Muscle of leg (tissue), 16 donors: ENCODE measurements at places on chromosomes 7 and 10. TPM values are rescaled to one million over a fixed set of nuclear protein-coding genes. Genes with fewer than 3 reads are reported as not detected.

- DNase-seq: no peak
These were observed 392.2 kb upstream of the GALNT17 start for GRCh38 chr7:70739646-70740210.

DNA sequence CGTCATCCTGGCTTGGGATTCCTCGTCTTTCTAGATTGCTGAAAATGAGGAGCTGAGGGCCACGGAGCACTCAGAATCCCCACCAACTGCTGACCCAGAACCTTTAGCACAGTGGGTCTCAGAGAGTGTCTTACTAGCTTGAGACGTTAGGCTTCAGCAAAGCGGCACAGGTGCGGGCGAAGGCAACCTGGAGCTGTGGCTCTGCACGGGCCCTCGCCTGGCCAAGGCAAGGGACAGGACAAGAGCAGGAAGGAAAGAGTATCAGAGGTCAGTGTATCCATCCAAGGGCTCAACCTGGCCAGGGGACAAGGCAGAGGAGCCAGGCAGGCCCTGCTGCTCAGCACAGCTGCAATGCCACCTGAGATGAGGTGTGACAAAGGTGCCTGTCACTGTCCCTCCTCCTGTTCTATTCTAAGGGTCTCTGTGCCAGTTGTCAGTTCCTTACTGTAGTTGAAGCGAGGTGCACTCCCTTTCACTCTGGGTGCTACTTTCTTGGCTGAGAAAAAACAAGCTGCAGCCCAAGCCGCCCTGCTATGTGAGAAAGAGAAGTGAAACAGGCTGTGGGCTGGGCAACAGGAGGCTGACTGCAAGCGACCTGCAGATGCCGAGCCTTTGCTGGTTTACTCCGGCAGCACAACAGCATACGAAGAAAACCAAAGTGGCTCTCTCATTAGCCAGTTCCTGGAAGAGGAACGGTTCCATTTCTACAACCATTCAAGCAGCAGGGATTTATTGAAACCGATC, 33.3 kb upstream of the KDM7A start:
- DNase-seq: peak; percentile 73

- DNase-seq: no peak
These were observed 97.3 kb upstream of the IKZF1 start for GRCh38 chr7:50207251-50207564.

GRCh38 chr10:4068629-4069028, 283.6 kb upstream of the KLF6 start:
- DNase-seq: no peak

DNA sequence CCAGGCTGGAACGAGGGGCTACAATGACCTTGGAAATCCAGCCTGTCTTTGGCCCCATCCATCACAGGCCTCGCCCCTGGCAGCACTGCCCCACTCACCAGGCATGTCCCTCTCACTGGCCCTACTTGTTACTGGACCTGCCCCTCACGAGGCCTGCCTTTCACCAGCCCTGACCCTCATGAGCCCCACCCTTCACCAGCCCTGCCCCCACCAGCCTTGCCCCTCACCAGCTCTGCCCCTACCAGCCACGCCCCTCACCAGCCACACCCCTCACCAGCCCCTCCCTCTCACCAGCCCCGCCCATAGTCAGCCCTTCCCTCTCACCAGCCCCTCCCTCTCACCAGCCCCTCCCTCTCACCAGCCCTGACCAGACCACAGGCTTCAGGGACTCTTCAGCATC, 57.8 kb downstream of the COL26A1 start:
- DNase-seq: no peak

GRCh38 chr10:106816318-106817085, 348.0 kb downstream of the SORCS1 start:
- DNase-seq: no peak

GRCh38 chr7:39154815-39155214, 177.1 kb downstream of the POU6F2 start:
- no peak for DNase-seq

- DNase-seq: peak; percentile 31
These were observed 120.8 kb upstream of the NANOS1 start for GRCh38 chr10:118908557-118909256.

DNA sequence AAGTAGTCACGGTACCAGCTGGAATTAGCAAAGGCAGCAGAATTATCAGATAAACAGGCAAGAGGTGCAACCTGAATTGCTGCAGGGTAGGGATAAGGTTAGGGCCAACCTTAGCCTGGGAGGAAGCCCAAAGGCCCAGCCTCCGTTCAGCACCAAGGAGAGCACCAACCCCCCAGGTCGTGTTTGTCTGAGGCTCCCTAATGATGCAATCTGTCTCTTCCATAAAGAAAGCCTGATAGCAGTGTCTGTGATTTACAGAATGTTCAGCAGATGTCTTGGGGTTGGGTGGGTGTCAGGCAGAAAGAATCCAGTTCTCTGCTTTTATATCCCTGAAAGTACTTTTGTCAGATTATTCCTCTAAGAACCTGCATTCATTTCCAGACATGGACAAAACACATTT, 328.4 kb upstream of the AOAH start:
- peak; percentile 56 for DNase-seq

- DNase-seq: no peak
These were observed 114.0 kb upstream of the CNTNAP2 start for GRCh38 chr7:146002431-146003078.

DNA sequence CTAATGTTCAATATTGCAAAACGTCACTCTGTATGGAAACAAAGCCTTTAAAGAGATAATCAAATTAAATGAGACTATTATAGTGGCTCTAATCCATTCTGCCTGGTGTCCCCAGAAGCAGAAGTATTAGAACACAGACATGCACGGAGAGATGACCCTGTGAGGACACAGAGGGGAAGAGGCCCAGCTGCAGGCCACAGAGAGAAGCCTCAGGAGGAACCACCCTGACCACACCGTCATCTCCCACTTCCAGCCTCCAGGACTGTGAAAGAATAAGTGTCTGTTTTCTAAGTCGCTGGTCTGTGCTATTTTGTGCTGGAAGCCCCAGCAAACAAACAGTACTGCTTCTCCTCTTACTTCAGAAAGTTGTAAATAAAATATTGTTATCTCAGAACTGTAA, 283.5 kb upstream of the ADARB2 start:
- DNase-seq: peak; percentile 24

DNA sequence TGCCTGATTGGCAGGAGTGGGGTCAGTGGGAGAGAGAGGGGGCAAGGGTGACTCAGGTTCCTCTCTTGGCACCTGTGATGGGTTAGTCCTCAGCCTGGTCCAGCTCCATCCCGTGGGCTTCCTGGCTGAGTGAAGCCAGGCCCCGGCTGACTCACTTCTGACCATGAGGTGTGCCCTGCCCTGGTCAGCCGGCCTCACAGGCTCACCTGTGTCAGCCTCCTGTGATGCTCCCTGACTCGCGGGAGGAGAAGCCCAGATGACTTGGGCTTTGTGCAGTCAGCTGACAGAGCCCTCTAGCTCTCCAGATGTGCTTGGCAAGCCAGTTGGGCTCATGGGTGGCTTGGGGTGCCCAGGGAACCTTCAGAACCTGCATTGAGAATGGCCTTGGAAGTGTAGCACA, 16.0 kb upstream of the PPIF start:
- DNase-seq: no peak

- no peak for DNase-seq
These were observed 32.5 kb downstream of the SRRM3 start for GRCh38 chr7:76234282-76234584.

GRCh38 chr7:42023262-42023661, 213.7 kb downstream of the GLI3 start:
- peak; percentile 12 for DNase-seq

GRCh38 chr10:1215862-1216573, 159.8 kb downstream of the WDR37 start:
- DNase-seq: no peak

GRCh38 chr7:157469181-157470016, 132.6 kb downstream of the DNAJB6 start:
- no peak for DNase-seq

DNA sequence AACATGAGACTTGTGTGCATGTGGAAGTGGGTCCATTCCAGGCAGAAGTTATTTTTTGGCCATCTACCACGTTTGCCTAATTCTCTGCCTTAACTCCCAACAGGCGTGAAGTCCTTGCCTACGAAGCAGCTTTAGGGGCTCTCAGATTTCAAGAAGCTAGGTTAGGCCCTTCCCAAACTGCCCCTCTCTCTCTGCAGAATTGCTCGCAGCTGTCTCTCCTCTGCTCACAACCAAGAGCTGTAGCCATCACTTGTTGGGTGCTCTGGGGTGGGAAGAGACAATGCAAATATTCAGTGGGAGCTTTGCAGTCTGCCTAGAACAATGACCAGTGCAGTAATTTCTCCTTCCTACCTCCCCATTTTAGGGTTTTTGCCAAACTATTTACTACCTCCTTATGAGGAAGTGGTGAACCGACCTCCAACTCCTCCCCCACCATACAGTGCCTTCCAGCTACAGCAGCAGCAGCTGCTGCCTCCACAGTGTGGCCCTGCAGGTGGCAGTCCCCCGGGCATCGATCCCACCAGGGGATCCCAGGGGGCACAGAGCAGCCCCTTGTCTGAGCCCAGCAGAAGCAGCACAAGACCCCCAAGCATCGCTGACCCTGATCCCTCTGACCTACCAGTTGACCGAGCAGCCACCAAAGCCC, 24.9 kb downstream of the CYP17A1 start:
- DNase-seq: peak; percentile 61

- no peak for DNase-seq
These were observed 21.4 kb upstream of the MGMT start for GRCh38 chr10:129445436-129446182.

DNA sequence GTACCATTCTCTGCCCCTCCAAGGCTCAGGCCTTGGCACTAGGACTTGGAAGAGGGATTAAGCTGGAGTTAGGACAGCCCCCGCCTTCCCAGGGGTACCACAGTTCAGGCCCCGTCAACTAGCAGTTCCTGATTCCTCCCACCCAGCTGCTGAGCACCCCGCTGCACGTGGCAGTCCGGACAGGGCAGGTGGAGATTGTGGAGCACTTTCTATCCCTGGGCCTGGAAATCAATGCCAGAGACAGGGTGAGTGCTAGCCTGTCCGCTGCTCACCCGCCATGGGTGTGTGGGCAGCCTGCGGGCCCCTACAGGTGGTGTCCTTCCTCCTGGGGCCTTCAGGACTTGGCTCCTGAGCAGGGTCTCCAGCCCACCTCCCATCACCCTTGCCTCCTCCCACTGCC, 2.0 kb upstream of the HOGA1 start:
- no peak for DNase-seq

DNA sequence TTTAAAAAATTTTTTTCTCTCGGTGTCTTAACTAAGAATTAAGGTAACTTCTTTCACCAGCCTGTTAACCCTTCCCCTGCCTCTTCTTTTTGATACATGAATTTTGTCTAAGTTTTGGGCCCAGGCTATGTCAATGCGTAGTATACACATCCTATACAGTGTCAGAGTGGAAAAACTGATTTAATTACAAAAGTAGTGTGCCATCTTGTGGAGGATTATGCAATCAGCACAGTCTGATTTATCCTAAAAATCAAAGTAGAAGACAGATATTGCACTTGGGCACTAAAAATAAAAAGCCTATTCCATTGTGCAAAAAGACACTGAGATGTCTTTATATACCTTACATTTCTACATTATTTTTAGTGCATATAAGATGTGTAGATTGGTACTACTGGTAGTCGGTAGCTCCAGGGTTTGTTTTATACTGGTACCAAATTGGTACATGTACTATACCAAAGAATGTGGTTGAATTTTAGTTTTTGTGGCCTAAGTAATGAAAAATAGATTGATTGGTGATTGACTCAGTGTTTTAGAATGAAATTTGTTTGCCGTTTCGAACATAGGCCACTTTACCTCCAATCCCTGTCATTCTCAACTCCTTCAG, 96.6 kb downstream of the MKLN1 start:
- DNase-seq: peak; percentile 57

- no peak for DNase-seq
These were observed 533.2 kb downstream of the REEP3 start for GRCh38 chr10:64054392-64054791.

DNA sequence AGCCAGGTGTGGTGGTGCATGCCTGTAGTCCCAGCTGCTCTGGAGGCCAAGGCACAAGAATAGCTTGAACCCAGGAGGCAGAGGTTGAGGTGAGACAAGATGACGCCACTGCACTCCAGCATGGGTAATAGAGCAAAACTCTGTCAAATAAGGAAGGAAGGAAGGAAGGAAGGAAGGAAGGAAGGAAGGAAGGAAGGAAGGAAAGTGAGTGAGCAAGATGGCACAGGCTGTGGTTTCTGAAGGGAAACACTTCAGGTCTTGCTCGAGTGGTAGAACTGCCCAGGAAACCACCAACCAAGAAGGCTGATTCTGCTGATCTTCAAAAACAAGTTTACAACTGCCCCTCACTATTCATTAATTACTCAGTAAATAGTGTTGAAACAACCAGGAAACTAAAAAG, 45.2 kb downstream of the EZH2 start:
- no peak for DNase-seq

- DNase-seq: no peak
These were observed 56.0 kb downstream of the ZPBP start for GRCh38 chr7:50037086-50037485.

- no peak for DNase-seq
These were observed 34.3 kb downstream of the WASL start for GRCh38 chr7:123714296-123715080.

- no peak for DNase-seq
These were observed 45.6 kb downstream of the CNNM2 start for GRCh38 chr10:102963756-102964025.

DNA sequence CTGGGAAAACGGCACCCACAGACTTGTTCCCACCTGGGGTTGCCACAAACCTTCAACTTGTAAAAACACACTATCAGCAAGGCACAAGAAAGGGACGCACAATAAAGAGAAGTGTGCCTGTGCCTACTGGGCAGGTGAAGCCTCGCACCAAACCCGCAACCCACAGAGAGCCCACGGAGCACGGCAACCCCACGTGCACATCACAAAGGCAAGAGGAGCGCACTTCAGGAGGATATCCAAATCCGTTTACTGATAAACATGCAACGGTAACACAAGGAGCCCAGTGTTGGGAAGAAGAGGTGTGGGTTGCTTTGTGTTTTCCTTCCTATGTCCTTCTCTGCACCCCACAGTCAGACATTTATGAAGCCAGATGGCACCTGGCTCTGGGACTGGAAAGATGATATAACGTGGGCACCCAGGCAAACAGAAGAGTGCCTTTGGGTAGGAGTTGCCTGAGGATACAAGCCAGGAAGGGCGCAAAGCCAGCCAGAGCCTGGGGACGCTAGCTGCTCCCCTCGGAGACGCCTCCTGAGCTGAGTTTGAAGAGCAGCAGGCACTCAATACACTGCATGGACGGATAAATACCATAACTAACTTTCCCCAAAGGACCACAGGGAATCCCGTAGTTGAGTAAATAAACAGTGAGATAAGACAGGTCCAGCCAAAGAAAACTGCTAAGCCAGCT, 41.6 kb downstream of the TCERG1L start:
- no peak for DNase-seq

GRCh38 chr10:79203014-79203644, 134.4 kb downstream of the ZMIZ1 start:
- peak; percentile 58 for DNase-seq

GRCh38 chr10:22391600-22391999, 46.3 kb downstream of the SPAG6 start:
- peak; percentile 64 for DNase-seq

The CDHR3 gene
- total RNA-seq: 10.1 TPM

The TES gene
- total RNA-seq: 23.2 TPM

The CALY gene
- total RNA-seq: not detected

The CFAP43 gene
- total RNA-seq: 0.27 TPM

The SPDYE6 gene
- total RNA-seq: not detected

The ERVW-1 gene
- 0.40 TPM for total RNA-seq

The CTBP2 gene
- 36.8 TPM for total RNA-seq

The GIMAP7 gene
- total RNA-seq: 5.9 TPM

The SLC13A4 gene
- 0.09 TPM for total RNA-seq

The MAGI2 gene
- 6.0 TPM for total RNA-seq

The C7orf25 gene
- 2.1 TPM for total RNA-seq
